Gastrocnemius medialis (tissue), 4 donors: ENCODE measurements at places on chromosomes 7 and 10.

- DNase-seq = no peak
- peaks cover 3% of the 10 kb centered on the region for H3K36me3 ChIP-seq
- H3K4me3 ChIP-seq = no peak overlapping the region
- H3K27ac ChIP-seq = no peak overlapping the region
- no peaks in the 10 kb centered on the region for H3K27me3 ChIP-seq
- no peaks in the 10 kb centered on the region for H3K4me1 ChIP-seq
Observed at GRCh38 chr7:7395785-7396184, 139.9 kb downstream of the COL28A1 start.

DNA sequence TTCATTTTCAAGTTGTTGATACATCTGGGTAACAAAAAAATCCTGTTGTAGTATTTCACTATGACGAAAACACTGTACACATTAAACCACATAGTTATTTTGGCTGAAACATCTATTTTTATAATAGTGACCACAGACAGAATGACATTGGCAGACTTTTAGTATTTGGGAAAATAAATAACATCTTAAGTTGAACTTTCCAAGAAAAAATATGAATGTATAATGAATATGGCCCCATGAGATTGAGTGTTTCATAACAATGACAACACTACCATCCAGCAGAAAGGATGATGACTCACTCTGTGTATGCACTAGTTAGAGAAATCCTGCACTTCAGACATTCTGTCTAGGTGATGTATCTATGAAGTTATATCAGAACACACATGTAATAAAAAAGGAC lies 118.1 kb downstream of the SEMA3D start:
- H3K4me3 ChIP-seq = no peak overlapping the region
- H3K27me3 ChIP-seq = no peaks in the 10 kb centered on the region
- no peaks in the 10 kb centered on the region for H3K4me1 ChIP-seq

GRCh38 chr7:7607010-7607409 lies 33.5 kb upstream of the UMAD1 start:
- H3K36me3 ChIP-seq = peaks cover 37% of the 10 kb centered on the region
- H3K4me1 ChIP-seq = no peaks in the 10 kb centered on the region
- no peaks in the 10 kb centered on the region for H3K27me3 ChIP-seq
- no peak for DNase-seq

- H3K4me3 ChIP-seq = no peak overlapping the region
- H3K36me3 ChIP-seq = no peaks in the 10 kb centered on the region
- DNase-seq = no peak
- no peaks in the 10 kb centered on the region for H3K4me1 ChIP-seq
- no peak overlapping the region for H3K27ac ChIP-seq
- no peaks in the 10 kb centered on the region for H3K27me3 ChIP-seq
Observed at GRCh38 chr7:120334475-120334874, 61.5 kb downstream of the KCND2 start.

DNA sequence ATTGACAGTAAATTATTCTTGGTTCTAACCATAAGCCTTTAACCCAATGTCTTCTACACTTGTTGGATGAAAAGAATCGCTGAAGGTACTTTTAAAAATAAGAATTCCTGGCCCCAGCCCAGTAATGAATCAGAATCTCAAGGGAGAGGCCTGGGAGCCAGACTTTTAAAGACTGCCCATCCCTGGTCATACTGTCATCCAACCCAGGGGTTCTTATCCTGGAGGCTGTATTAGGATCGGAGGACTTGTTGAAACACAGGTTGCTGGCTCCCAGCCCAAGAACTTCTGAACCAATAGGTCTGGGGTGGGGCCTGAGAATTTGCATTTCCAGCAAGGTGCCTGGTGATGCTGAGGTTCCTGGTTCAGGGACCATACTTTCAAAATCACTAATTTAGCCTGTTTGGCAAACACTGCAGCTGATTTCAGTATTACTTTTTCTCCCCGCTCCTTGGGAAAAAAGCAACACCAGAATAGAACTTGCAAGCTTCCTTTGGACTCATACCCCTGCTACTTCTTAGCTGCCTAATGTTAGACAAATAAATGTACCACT lies 79.5 kb upstream of the FAM133B start:
- no peaks in the 10 kb centered on the region for H3K36me3 ChIP-seq
- no peak overlapping the region for H3K4me3 ChIP-seq
- no peaks in the 10 kb centered on the region for H3K4me1 ChIP-seq
- no peak for DNase-seq

DNA sequence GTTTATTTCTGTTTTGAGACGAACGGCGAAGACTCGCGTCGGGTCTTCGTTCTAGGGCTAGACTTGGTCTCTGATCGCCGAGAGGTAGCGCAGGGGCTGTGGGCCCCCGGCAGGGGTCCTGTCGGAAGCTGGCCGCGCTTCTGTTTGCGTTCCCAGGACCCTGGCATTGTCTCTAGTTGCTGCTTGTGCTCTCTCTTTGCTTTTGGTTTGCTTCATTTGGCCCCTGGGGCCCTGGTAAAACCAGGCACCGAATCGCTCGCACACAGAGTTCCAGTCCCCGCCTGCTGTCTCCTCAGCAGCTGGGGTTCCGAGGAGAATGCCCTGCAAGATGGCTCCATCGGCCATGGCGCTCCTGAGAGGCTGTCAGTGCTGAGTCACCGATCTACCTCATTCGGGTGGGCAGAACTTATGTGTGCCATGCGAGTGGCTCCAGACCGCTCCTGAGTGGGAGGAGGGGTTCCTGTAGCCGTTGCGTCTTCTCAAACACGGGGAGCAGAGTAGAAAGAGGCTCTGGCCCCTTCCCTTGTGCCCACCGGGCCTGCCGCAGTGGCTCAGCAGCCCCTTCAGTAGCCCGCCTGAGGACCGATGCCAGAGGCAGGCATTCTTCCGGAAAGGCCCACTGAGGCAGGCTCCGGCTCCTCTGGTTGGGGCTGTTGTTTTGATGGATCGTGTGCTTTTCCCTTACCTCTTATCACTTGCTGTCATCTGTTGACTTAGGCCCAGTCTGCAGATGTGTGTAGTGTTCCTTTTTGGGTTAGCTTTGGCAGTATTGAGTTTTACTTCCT lies 826 bp downstream of the CHPF2 start:
- H3K27me3 ChIP-seq = no peaks in the 10 kb centered on the region
- H3K4me3 ChIP-seq = peak overlapping the region; percentile 98
- H3K4me1 ChIP-seq = peaks cover 35% of the 10 kb centered on the region
- peaks cover 35% of the 10 kb centered on the region for H3K36me3 ChIP-seq

GRCh38 chr10:5105626-5106025 lies 11.4 kb downstream of the AKR1C3 start:
- peak; percentile 17 for DNase-seq
- H3K4me3 ChIP-seq = no peak overlapping the region
- H3K4me1 ChIP-seq = peaks cover 3% of the 10 kb centered on the region

DNA sequence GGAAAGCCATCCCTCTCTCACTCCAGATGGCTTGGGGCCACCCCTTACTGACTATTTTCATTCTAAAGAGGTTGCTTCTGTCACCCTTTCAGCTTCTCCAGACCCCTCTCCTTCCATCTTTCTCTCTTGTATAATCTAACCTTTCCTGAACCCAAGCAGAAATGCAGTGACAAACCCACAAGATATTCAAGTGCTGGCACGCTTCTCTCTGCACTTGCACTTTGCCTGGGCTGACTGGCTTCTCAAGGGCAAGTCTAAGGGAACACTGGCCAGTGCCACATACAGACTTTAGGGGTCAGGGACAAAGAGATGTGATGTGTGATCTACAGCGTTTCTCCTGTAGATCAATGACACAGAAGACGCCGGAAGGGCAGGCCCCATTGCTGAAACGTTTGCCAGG lies 150.4 kb upstream of the LANCL2 start:
- no peak overlapping the region for H3K27ac ChIP-seq
- H3K4me3 ChIP-seq = no peak overlapping the region
- H3K36me3 ChIP-seq = no peaks in the 10 kb centered on the region
- H3K27me3 ChIP-seq = no peaks in the 10 kb centered on the region

DNA sequence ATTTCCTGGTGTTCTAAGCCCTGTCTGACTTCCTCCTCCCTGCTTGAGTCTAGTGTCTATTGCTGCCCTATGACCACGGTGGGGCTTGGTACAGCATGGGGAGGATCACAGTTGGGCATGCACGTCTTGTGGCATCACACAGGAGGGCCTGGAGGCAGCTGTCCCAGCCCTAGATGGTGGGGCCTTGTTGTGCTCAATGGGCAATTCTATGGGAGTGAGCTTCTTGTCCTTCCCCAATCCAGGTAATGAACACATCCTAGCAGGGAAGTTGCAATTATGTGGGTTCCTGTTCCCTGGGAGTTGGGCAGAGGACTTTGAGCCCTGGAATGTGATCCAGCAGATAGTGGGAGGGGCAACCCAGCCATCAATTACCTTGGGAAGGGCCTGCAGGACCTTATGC lies 10.8 kb upstream of the FAM3C start:
- no peaks in the 10 kb centered on the region for H3K36me3 ChIP-seq
- no peaks in the 10 kb centered on the region for H3K27me3 ChIP-seq
- no peak overlapping the region for H3K27ac ChIP-seq
- H3K4me3 ChIP-seq = no peak overlapping the region

DNA sequence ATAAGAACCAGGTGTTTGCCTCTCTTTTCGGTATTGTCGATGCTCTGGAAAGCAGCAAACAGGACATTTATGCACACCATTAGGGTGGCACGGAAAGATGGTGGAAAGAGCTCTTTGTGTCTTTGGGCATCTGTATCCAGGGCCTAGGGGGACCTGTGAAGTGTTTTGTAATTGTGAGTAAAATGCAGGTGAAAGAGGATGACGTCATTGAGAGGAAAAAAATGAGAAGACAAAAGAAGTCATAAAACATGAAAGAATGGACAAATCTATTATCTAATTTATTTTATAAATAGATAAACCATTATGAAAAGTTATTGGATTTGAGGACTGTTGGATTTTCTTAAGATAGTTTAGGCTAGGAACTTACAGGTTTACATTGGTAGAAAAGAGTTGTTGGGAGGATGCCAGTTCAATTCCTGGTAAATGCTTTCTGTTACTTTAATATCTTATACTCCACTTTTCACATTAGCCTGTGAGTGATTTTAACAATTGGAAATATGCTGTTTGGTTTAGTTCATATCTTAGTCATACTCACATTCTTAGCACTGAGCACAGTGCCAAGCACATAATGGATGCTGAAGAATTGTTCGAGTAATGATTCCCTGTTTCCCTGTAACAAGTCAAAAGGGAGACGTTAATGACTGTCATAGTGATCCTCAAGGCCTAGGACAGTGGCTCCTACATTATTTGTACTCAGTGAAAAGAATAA lies 62.6 kb downstream of the EXOC4 start:
- DNase-seq = no peak
- H3K27ac ChIP-seq = no peak overlapping the region
- H3K27me3 ChIP-seq = no peaks in the 10 kb centered on the region
- H3K36me3 ChIP-seq = no peaks in the 10 kb centered on the region

- H3K4me3 ChIP-seq = no peak overlapping the region
- H3K27me3 ChIP-seq = no peaks in the 10 kb centered on the region
- DNase-seq = no peak
- H3K36me3 ChIP-seq = no peaks in the 10 kb centered on the region
Observed at GRCh38 chr10:13589316-13589715, 2.6 kb downstream of the PRPF18 start.

DNA sequence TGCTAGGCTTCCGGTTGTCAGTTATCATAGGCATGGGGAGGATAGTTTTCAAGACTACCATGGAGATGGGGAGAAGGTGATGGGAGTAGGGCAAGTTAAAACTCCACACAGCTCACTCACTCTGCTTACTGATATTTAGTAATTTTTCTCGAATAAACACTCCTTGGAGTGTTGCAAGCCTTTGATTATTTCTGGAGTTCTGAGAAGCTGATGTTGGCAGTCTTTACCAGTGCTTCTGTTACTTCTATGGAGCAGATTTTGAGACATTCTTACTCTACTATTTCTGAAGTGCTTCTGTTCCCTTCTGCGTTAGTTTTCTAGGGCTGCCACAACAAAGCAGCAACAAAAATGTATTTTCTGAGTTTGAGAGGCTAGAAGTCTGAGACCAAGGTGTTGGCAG lies 104.4 kb downstream of the CH25H start:
- H3K36me3 ChIP-seq = no peaks in the 10 kb centered on the region
- no peak overlapping the region for H3K27ac ChIP-seq
- no peak overlapping the region for H3K4me3 ChIP-seq
- H3K27me3 ChIP-seq = no peaks in the 10 kb centered on the region
- H3K4me1 ChIP-seq = no peaks in the 10 kb centered on the region

GRCh38 chr7:2350055-2350454 lies 4.6 kb upstream of the EIF3B start:
- no peak overlapping the region for H3K27ac ChIP-seq
- H3K4me3 ChIP-seq = no peak overlapping the region
- no peak for DNase-seq
- no peaks in the 10 kb centered on the region for H3K36me3 ChIP-seq
- H3K27me3 ChIP-seq = no peaks in the 10 kb centered on the region
